ENCODE measurements at places on chromosomes 3 and 15.

DNA sequence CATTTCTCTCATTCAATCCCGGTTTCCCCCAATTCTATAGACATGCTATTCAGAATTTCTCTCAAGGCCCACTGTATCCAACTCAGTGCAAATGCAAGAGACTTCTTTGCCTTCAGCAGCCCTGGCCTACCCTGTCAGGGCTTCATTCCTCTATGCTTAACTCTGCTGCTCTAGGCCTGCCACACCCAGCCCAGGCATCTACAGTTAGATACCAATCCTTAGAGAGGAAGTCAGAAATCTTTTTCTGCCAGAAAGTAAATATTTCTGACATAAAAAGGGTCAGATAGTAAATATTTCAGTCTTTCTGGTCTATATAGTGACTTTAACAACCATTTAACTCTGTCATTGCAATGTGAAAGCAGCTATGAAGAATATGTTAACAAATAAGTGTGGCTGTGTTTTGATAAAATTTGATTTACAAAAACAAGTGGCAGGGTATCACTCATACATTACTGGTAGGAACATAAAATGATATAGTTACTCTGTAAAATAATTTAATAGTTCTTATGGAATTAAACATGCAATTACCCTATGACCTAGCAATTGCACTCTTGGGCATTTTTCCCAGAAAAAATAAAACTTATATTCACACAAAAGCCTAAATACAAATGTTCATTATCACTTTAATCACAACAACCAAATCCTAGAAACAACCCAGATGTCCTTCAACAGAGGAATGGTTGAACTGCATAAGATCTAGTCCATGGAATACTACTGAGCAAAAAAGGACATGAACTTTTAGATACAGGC is 942.0 kb downstream of the SQOR start:
- no peak for DNase-seq

DNA sequence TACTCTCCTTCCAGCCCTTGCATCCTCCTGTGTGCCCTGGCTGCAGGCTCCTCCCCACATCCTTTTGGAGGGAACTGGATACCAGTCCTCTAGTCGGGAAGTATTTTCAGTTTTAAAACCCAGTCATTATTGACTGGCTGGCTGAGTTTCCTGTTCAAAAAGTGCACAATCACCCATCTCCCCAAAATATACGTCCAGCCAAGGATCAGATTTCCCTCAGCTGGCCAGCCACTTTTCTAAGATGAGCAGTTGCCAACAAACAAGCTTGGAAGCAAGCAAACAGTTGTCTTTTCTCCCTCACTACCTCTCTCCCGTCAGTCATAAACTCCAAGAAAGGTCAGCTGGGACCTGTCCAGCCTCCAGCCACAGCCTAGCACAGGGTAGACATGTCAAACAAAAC is 147.7 kb upstream of the GALNT15 start:
- DNase-seq, result no peak

DNA sequence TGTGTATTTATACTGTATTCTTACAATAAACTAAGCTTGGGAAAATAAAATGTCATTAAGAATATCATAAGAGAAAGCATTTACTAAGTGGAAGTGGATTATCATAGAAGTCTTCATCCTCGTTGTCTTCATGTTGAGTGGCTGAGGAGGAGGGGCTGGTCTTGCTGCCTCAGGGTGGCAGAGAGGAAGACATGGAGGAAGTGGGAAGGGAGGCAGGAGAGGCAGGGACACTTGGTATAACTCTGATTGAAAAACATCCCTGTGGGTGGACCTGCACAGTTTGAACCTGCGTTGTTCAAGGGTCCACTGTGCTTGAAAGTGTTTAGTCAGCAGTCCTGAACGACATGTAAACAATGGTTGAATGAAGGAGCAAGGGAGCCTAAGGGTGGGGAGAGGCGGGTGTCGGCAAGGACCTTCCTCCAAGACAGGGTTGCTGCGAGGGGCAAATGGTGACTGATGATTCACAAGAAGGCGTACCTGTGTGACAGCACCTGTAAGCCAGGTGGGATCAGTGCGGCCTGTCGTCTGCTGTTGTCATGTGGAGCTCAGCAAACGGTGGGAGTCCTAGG is 103.8 kb upstream of the KLF13 start:
- DNase-seq, result no peak

GRCh38 chr15:48394970-48395369 is 63.7 kb downstream of the DUT start:
- no peak for DNase-seq

DNA sequence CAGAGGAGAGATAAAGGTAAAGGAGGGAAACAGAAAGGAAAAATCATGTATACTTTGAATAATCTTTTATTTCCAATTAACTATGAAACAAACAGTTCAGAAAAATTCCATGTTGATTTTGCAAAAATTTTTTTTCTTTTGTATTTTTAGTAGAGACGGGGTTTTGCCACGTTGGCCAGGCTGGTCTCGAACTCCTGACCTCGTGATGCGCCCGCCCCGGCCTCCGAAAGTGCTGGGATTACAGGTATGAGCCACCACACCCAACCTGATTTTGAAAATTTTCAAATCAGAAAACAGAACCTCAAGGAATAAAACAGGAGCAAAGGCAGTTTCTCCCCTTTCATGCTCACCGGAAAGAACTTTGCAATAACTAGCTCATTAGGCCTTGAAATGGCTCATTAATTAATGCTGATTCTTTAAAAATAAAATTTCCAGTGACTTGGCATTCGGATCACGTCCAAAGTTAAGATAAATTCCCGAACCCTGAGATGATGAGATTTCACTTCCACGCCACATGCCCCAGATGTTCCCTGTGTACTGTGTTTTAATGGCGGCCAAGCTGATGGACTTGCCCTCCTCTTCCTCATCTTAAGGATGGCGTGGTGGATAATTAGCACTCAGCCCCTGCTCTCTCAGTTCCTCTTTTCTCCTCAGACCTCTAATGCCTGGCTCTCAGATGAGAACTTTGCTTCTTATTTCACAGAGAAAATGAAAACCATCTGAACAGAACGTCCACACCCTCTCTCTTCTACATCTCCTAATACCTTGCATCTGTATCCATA is 10.8 kb downstream of the BCL2L10 start:
- no peak for DNase-seq
